ENCODE measurements at places on chromosomes 16 and 17.

DNA sequence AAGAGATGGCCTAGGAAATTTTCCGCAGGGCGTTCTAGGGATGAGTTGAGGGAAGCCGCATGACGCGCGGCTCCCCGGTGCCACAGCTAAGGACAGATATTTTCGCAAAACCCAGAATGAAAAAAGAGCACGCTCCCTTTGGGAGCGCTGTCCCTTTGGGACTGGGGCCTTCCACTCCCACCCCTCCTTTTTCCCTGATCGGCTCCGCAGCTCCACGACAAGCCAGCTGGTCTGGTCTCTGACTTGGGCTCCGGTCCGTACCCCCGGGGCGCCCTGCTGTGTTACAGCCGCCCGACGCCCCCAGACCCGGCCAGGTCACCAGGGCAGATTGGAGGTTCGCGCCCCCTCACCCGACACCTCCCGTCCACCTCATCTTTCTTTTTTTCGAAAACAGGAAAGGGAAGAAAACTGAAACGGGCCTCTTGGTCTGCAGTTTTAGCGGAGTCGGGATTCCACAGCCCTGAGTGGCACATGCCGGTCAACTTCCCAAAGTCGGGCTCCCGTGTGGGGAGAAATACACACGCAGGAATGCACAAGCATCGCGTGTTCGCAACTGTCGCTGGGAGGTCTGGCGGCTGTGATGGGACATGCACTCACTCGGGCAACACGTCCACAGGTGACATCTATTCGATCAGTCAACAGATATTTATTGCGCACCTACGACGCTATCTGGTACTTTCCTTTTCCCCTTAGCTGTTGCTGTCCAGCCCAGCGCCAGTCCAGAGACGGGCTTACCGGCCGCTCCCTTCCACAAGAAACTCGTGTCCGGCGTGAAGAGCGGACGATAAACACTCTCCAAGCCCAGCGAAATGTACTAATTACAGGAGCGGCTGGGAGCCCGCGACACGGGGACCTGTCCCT, 3.9 kb upstream of the SOX9 start:
- DNase-seq = no peak

DNA sequence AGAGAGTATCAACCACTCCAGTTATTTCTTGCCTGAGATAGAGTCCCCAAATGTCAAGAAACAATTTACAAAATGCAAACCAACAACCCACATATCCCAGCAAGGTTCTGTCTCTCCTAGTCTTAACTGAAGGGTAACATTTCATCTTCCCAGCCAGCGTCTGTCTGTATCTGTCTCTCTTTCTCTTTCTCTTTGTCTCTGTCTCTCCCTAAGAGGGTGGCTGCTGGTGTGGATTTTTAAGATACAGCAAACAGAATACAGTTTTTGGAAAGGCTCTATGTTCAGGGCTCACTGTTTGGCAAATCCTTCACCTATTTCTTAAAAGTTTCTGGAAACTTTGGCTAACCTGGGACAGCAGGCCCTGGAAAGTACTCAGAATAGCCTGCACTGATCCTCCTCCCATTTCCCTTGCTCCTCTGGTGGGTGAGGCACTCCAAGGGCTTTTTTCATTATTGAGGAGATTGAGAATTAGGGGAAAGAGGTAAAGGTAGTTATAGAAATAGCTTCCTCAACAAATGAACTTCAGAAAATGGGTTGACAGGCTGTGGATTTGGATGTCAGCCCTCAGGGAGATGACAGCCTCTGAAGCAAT, 6.2 kb downstream of the HOXB4 start:
- DNase-seq = no peak

GRCh38 chr16:8851761-8852403, 16.9 kb downstream of the CARHSP1 start:
- DNase-seq = no peak

GRCh38 chr17:19720631-19721426, 4.4 kb upstream of the SLC47A2 start:
- DNase-seq = no peak
